ENCODE measurements at places on chromosomes 3 and 15.

DNA sequence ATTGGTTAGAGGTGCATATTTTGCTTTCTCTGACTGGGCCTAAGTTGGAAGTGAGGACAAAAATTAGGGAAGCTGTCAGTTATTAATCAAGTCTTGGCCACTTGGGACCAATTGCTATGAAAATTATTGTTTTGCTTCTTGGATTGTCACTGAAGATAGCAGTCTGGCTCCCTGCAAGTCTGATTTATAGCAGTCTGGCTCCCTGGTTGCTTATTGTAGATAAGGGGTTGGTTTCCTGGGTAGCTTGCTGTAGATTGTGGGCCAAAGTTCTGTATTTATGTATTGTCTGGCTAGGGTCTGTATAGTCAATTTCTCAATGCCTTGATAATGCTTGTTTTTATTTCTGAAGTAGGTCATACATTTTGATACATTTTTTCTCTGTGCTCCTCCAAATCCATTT is 13.3 kb upstream of the DRD3 start:
- DNase-seq, result no peak

DNA sequence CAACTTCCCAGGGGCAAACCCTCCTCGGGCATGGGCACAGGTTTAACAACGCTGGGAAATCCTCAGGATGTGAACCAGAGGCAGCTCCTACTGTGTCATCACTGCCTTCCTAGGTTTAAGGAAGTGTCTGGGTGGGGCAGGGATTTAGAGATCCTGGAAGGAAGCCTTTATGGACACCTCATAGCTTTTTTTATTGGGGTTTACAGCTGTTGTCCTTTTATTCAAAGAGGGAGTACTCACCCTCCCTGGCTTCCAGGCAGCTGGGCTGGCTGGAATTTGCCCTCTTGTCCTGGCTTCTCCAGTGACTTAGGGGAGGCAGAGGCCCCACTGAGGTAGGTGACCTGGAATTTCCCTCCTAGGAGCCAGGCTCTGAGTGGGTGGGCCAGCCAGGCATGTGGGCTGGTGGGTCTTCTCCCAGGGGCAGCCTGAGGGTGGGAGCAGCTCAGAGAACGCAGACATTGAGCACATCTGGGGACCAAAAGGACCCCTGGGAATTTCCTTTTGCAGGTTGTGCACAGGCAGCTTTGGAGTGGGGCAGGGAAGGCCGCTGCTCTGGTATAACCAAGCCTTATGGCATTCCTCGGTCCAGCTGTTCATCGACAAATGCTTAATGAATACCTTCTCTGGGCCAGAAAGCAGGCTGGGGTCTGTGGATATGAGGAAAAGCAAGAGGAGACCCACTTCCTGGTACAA is 13.5 kb upstream of the FAM3D start:
- DNase-seq, result no peak

GRCh38 chr3:59867185-59868002 is 817.6 kb upstream of the CFAP20DC start:
- DNase-seq, result no peak

DNA sequence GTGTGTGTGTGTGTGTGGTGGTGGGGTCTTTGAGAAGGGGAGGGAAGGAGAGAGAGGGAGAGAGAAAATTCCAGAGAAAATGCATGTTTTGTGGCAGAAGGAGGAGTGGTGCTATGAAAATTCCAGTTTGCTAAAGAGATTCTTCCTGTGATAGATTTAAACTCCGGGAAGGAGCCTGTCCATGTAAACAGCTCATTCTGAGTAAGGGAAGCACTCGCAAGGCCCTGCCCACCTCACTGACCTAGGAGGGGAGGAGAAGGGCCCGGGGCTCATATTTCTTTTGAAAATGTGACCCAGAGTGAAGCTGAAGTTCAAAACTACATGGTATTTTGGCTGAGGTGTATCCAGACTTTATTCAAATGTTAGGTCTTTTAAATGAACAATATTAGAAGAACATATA is 41.3 kb downstream of the ADAMTSL3 start:
- DNase-seq, result no peak

GRCh38 chr3:192057261-192057660 is 596.3 kb downstream of the PYDC2 start:
- DNase-seq, result no peak

GRCh38 chr3:102265720-102266119 is 169.1 kb upstream of the ZPLD1 start:
- DNase-seq, result no peak

DNA sequence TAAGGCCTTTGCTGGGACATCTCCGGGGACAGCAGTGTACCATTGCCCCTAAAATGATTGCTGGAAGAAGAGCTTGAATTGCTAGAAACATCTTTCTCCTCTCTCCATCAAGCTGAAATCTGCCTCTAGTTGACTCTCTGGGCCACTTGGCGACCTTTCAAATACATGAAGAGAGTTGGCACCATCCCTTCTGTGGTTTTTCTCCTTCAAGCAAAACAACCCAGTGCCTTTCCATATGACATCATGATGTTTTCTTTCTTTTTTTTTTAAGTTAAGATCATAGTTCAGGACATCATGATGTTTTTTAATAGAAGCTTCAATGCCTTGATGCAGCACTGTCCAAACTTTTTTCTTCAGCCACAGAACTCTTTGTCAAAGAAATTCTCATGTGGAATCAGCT is 144.0 kb upstream of the PTPRG start:
- DNase-seq, result no peak

- no peak for DNase-seq
These were observed 8.9 kb upstream of the RLBP1 start for GRCh38 chr15:89230277-89230676.

DNA sequence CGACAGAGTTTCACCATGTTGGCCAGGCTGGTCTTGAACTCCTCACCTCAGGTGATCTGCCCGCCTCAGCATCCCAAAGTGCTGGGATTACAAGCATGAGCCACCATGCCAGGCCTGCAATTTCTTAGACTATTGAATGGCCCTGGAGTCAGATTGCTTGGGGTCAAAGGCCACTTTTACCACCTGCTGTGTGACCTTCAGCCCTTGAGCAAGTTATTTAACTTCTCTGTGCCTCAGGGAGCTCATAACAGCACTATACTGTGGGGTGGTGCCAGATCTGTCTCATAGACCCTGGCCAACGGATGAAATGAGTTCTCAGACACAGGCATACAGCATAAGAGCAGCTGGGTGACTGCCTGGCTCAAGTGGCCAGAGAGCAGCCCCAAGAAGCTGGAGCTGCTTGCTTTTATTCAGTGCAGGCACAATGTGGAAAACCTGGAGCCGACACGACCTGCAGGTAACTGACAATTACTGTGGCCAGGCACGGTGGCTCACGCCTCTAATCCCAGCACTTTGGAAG is 44.9 kb upstream of the FURIN start:
- no peak for DNase-seq

- DNase-seq, result no peak
These were observed at the start of gene ISLR2 for GRCh38 chr15:74130155-74130848. Gene ISLR2, plus strand, starts transcription at chr15:74130586. Its CDS starts 2,169 bp downstream, at chr15:74132755.

DNA sequence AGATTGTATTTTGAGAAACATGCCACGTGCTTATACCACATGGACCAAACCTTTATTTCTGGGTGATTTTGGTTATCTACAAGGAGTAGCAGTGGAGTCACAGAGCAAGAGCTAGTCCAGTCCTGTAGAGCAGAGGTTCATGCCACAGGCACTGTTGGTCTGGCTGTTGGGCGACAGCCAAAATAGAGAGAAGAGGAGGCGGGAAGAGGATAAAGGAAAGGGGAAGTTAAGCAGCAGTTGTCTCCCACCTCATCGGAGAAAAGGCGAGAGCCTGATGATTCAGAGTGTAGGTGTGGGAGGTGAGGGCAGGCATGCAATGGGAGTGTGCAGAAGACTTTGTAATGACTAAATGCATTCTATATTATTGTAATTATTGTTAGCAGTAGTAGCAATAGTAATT is 237.5 kb upstream of the ROPN1 start:
- no peak for DNase-seq

DNA sequence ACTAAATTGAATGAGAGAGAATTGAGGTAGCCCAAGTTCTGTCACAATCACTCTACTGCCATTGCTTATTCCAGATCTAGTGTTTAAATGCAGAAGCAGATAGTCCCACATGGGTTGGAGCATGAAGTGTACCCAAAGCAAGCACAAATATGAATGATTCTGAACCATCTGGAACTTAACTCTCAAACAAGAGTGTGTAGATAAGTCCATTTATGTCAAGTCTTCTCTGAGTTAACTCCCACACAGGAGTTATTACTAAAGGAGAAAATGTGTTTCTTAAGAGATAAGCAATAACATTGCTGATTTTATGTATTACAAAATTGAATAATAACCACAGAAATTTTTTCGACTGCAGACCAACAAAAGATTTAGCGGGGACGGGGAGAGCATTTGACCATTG is 33.6 kb downstream of the PAQR9 start:
- DNase-seq, result no peak

GRCh38 chr3:58574106-58574505 is 3.1 kb downstream of the FAM107A start:
- DNase-seq, result no peak
